ENCODE measurements at places on chromosomes 11 and 22.

- no peak for DNase-seq
Observed at GRCh38 chr11:69841170-69841858, 22.1 kb upstream of the FGF3 start.

GRCh38 chr11:74159642-74160041, 11.2 kb downstream of the C2CD3 start:
- no peak for DNase-seq

DNA sequence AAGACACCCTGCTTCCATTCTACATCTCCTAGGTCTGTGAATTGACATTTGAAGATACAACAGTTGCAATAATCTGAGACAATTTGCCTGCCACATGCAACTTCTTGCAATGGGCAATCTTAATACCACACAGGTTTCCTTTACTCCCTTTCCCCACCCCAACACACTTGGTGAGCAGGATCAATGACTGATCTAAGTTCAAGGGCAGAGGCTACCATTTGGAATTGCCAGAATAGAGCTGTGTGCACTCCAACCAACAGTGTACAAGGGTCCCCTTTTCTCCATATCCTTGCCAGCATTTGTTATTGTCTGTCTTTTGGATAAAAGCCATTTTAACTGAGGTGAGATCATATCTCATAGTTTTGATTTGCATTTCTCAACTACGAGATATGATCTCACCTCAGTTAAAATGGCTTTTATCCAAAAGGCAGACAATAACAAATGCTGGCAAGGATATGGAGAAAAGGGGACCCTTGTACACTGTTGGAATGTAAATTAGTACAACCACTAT, 2.9 kb upstream of the NNMT start:
- no peak for DNase-seq

DNA sequence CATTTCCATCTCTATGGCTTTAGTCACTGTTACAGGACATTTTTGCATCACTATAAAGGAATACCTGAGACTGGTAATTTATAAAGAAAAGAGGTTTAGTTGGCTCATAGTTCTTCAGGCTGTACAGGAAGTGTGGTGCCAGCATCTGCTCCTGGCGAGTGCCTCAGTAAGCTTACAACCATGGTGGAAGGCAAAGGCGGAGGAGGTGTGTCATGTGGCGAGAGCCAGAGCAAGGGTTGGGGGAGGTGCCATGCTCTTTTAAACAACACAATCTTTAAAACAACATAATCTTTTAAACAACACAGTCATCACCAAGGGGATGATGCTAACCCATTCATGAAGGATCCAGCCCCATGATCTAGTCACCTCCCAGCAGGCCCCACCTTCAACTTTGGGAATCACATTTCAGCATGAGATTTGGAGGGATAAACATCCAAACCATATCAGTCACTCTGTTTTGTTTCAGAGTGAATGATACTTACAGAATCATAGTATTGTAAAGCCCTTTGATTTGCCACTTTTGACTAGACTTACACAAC, 103.3 kb downstream of the PDE3B start:
- DNase-seq, result no peak

GRCh38 chr11:72672597-72673238, 1.5 kb downstream of the PDE2A start:
- no peak for DNase-seq

DNA sequence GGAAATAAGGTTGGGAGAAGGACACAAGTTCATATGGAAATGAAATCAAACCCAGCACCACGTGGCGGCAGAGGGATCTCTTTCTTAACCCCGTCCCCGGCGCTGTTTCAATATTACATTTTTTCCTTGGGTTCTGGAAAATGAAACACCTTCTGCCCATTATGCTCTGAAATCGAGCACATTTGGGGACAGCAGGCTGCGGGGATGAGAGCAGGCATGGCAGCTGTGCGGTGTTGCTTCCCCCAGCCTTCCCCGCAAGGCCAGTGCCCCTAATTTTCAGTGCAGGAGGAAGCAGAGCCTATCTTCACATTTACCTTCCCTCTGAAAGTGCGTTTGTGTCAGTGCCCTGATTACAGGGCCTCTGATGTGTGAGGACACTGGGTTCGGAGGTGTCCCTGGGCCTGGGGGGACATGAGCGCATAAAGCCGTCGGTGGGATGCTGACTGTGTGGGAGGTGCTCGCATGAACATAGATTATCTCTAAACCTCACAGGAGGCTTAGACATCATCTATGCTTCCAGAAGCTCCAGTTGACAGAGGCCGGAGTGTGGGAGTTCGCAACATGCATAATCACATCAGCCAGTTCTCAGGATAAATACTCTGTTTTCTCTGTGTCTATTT, 921.3 kb downstream of the BRD1 start:
- no peak for DNase-seq

DNA sequence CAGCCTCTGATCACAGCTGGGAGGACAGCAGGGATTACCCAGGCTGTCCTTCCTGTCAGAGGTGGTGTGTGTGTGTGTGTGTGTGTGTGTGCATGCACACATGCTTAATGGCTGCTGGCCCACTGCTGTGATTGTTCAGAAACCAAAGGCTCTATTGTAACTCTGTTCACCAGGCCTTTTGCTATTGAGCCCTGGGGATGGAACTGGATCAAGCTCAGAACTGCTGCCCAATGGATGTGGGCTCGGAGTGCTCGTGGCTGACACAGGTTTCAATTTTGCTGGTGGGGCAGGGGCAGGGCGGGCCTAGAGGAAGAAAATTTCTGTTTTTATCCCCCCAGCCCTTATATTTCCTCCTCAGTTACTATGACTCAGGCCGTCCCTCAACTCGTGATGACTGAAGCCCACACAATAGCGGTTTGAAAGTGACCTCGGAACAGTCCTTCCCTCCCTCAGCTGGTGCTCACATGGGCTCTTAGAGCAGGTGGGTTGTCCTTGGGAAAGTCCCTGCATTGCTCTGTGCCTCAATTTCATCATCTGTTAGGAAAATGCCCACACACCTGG, 359.3 kb downstream of the TENM4 start:
- DNase-seq, result no peak

GRCh38 chr11:95816037-95816436, 25.7 kb downstream of the CEP57 start:
- DNase-seq, result no peak

GRCh38 chr22:44539467-44540063, 41.5 kb upstream of the RTL6 start:
- no peak for DNase-seq

DNA sequence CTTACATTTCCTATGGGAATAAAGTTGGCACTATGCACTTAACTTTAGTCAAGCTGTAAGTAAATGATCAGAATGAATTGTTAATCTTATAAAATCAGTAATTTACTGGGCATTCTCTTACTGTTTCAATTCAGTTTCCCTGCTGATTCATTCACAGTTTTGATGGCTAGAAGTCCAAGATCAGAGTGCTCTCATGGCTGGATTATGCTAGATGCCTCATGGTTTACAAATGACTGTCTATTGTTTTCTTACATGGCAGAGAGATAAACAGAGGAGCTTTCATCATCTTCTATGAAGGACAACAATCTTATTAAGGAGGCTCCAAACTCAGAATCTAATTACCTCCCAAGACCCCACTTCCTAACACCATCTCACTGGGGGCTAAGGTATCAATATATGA, 135.1 kb upstream of the CARD18 start:
- DNase-seq, result no peak

DNA sequence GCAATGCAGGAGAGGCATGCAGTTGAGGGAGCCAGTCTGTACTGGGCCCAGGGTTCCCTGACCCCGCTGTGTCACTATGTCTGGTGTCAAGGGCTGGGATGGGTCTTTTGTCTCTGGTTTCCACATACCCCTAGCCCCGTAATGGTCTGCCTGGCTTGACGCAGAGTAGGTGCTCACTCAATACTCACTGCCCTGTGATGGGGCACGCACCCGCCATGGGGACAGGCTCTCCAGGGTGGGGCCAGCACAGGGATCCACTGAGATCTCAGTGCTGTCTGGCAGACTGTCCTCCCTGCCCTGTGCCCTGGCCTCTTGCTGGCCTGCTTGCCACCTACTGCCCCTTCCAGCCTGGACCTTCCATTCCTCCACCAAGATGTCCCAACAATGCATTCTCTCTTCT, 101.7 kb upstream of the CD82 start:
- DNase-seq, result no peak
